NCI-H146 (cell line): ENCODE measurements at places on chromosomes 7 and 10.

DNA sequence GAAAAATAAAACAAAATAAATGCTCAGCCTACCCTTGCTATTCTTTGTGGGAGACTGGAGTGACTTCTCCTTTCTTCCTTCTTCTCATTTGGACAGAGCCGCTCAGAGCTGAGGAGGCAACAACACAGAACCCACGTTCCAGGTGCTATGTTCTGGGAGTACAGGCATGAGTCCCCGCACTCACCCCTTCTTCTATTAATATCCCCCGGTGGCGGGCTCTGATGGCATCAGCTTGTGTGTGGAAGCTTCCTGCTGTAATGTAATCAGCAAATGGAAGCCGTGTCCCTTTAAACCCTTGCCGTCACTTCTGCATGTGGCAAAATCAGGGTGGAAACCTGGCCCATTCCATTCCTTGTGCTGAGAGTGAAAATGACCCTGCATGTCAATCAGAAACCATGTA lies 116.9 kb upstream of the ADARB2 start:
- DNase-seq, result no peak

- DNase-seq, result no peak
Measured at GRCh38 chr7:109646124-109646523, 1076.5 kb downstream of the DNAJB9 start.

- DNase-seq, result no peak
Measured at GRCh38 chr7:116653204-116653603, 18.8 kb upstream of the MET start.

GRCh38 chr7:104820836-104821535 lies 193.0 kb upstream of the KMT2E start:
- DNase-seq, result no peak

DNA sequence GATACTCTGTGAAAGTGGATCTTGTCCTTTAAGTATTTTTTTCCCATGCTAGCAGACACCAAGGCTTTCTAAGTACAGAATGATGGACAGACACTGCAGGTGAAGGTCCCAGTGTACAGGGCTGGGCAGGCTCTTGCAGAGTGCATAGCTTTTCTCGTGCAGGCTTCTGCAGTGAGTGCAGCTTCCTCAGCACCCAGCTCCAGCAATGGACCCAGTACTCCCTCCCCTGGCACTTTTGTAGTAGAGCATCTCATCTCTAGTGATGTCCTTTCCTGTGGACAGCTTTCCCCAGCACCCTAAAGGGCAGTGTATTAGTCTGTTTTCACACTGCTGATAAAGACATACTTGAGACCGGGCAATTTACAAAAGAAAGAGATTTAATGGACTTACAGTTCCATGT lies 104.3 kb downstream of the CUL2 start:
- peak; percentile 18 for DNase-seq

GRCh38 chr7:48130658-48131108 lies 40.6 kb upstream of the ABCA13 start:
- DNase-seq, result no peak

DNA sequence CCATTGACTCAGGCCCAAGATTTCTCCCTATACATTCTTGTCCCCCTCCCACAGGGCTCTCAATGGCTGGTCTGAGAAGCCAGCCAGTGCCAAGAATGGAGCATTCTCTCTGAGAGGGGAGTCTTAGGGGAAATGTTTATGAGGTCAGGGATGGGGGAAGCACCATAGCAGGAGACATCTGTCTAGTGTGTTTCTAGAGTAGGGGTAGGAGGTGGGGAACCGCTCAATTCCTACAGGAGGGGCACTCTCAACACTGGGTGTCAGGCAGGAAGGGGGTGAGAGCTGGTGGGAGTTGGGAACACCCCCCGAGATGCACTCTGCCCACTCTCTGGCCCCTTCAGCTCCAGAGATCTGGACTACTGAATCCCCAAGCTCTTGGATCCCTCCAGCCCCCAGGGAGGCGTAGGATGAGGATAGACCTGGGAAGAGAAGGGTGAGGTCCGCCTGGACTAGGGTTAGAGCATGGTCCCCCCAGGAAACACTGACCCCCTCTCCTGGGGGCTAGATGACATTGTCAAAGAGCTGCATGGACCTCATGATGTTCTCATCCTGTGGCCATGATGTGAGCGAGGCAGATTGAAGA lies 8.7 kb upstream of the OGA start:
- no peak for DNase-seq

DNA sequence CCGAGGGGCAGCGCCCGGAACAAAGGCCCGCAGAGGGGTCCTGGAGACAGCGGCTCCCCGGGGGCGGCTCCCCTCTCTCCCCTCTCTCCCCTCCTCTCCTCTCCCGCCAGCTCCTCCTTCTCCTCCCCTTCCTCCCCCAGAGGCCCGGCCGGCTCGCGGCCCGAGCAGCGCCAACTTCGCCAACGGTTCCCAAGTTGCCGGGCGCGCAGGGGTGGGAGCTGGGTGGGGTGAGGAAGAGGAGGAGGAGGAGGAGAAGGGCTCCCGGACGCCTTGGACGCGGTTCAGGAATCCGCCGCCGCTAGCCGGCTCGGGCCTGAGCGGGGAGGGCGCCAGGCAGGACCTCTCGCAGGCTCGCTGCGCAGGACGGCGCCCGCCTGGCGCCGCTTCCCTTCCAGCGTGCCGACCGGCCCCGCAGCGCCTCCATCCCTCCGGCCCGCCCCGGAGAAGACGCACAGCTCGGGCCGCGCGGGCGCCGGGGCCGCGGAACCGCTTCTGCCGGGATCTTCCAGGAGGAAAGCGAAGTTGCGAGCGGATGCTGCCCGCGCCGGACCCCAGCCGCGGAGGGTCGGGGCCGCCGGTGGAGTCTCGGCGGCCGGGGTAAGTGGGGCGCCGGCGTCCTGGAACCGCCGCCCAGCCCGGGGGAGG lies at the start of gene CHST3:
Gene CHST3 (plus strand): TSS at position 298 of the 645 bp plus-strand sequence. CDS start 41,448 bp downstream, outside the sequence.
- peak; percentile 48 for DNase-seq

GRCh38 chr10:78937800-78938694 lies 130.7 kb upstream of the ZMIZ1 start:
- DNase-seq, result no peak

DNA sequence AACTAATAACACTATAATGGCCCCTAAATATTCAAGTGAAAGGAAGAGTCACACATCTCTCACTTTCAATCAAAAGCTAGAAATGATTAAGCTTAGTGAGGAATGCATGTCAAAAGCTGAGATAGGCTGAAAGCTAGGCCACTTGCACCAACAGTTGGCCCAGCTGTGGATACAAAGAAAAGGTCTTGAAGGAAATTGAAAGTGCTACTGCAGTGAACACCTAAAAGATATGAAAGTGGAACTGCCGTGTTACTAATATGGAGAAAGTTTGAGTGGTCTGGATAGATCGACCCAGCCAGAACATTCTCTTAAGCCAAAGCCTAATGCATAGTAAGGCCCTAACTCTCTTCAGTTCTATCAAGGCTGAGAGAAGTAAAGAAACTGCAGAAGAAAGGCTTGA lies 12.1 kb upstream of the SNX13 start:
- no peak for DNase-seq

DNA sequence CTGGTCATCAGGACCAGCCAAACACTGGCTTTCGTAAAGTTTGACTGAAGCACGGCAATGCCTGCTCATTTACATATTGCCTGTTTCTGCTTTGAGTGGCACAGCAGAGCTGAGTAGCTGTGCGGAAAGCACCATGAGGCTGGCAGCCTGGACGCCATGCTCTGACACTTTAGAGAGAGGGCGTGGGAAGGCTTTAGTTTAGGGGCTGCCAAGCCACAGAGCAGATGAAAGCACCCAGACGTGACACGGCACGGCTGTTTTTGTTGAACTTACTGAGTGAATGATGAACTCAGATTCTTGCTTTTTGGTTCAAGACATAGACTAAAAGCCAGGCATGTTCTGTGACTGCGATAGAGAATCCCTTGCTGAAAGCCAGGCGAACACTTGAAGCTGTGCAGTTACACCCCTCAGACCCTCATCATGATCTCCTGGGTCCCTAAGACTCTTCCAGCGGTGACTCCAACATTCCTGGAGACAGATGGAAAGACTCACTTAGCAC lies 182.1 kb downstream of the ZMYND11 start:
- DNase-seq, result no peak

DNA sequence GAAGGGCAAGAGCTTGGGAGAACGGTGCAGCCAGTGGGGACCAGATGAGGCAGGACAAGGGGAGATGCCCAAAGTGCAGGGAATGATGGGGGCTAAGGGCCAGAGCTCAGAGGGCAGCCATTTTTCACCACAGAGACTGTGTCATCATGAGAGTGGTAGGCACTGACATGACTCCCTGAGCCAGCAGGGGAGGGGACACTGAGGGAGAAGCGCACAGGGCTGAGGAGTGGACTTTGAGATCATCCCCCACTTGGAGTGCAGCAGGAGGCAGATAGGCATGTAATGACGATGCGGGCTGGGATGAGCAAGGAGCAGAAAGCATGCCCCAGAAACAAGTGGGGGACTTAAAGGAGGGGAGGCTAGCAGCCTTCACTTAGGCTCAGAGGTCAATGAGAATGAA lies 5.2 kb upstream of the SMKR1 start:
- no peak for DNase-seq

DNA sequence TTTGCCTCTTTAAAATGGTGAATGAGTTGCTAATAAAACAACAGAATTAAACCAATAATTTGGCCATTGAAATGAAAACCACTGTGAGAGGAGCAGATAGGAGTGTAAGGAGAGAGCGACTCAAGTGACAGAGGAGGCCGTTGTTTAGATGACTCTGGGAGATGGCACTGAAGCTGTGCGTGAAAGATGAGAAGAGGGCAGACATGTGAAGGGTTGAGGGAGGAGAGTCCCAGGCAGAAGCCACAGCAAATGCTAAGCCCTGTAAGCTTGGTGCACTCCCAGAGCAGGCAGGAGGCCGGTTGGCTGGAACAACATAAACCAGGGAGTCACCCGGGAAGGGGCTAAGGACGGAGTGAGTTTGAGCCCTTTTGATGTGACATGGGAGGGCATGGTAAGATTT lies 814 bp upstream of the OPALIN start:
- DNase-seq, result no peak

DNA sequence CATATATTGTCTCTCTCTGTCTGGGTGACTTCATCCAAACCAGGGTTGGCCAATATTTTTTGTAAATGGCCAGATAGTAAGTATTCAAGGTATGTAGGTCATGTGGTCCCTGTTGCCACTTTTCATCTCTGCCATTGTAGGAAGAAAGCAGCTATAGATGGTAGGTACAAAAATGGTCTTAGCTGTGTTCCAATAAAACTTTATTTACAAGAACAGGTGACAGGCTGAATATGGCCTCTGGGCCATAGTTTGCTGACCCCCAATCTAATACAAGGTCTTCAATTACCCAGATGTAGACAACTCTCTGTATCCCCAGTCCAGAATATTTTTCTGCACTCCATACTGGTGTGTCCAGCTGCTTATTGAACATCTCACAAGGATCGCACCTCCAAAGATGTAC lies 166.2 kb upstream of the FZD8 start:
- no peak for DNase-seq

- DNase-seq, result peak; percentile 63
Measured at GRCh38 chr10:86945361-86946212, 11.8 kb downstream of the MMRN2 start.

- DNase-seq, result no peak
Measured at GRCh38 chr7:106124186-106124585, 12.1 kb upstream of the SYPL1 start.

DNA sequence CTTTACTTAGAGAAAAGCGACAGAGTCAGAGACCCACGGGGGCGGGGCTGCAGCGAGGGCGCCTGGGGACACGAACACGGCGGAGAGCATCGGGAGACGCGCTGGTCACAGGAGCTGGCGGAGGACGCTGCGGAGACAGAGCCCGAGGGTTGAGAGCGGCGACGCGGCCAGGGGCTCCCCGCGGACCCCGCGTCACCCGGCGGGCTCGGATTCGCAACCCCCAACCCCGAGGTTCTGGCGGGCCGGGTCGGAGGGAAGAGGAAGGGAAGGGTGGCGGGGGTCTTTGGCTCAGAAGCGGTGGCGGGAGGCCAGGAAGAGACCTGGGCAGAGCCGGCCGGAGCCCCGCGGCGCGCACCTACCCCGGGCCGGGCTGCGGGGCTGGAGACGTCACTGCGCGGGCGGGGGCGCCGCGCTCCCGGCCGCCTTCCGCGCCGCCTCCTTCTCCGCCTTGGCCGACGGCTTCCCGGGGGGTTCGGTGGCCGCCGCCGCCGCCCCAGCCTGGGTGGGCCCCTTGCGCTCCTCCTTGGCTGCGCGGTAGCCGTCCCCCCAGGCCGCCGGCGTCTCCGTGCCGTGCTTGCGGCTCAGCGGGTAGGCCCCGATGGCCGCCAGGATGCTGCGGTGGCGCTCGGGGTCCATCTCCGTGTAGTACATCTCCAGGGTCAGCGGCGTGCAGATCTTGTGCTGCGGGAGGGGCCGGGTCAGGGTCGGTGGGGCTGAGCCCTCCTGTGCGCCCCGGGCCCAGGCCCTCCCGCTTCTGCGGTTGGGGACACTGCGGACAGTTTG lies 11.1 kb downstream of the CALY start:
- peak; percentile 44 for DNase-seq

DNA sequence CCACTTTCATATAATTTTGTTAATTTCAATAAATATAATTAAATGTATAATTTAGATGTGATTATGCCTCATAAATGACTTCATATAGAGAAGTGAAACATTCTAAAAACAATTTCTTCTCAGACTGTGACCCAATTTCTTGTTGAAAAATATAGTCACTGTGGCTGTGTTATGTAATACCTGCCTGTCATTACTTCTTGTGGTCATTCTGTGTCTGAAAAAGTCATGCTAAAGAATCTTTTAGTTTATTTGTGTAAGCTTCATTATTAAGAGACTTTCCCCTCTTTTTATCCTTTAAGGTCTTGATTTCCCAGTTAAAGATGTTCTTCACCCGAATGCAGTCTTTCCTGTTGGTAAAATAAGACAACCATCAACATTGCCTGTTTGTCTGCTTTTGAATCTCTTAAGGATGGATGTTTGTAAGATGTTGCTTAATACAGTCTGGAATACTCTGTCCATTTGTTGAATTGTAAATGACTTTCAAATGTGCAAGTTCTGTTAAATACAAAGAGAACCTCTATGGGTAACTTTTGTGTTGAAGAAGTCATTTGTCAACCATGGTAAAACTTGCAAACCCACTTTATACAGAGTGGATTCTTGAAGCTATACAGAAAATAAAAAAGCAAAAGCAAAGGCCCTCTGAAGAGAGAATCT lies 16.0 kb downstream of the KAT6B start:
- DNase-seq, result no peak

- no peak for DNase-seq
Measured at GRCh38 chr7:39413636-39414223, 152.5 kb upstream of the YAE1 start.

- DNase-seq, result no peak
Measured at GRCh38 chr7:40572810-40573465, 438.1 kb downstream of the SUGCT start.

GRCh38 chr7:155796381-155797261 lies 15.6 kb downstream of the SHH start:
- DNase-seq, result peak; percentile 26

DNA sequence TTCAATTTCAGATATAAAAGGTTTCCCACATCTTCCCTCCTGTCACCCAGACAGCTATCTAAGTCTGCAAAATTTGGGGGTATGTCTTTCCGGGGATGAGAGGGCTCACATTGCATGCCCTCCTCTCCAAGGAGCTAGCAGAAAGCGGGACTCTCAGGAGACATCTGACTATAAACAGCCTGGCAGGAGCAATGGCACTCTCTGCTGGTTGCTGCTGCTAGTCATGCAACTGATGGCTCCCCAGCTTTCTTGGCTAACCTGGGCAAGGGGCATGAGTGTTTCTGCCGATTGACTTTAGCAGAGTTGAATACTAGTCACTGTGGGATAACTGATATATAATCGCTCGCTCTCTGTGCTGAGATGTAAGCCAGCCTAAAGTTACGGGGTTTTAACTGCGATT lies 12.0 kb downstream of the TBX20 start:
- DNase-seq, result no peak
